ENCODE measurements at places on chromosomes 13 and 19.

- DNase-seq, result no peak
Observed at GRCh38 chr19:31152906-31153305, 196.3 kb downstream of the TSHZ3 start.

GRCh38 chr13:97018029-97018819 lies 23.9 kb upstream of the OXGR1 start:
- DNase-seq, result no peak

DNA sequence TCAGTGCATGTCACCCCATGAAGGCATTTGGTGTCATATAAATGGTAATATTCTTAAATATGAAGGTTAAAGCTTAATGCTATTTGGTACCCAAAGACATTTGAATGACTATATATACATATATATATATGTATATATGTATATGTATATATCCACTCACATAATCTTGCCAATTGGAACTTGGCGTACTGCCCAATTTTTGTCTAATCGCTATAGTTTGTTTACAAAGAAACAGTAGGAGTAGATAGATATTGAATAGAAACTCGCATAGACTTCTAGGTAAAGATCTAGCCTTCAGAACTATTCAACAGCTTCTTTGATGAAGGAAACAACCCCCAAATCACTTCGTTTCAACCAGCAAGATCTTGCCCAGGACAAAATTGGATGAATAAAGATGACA lies 24.1 kb downstream of the KLF5 start:
- no peak for DNase-seq

DNA sequence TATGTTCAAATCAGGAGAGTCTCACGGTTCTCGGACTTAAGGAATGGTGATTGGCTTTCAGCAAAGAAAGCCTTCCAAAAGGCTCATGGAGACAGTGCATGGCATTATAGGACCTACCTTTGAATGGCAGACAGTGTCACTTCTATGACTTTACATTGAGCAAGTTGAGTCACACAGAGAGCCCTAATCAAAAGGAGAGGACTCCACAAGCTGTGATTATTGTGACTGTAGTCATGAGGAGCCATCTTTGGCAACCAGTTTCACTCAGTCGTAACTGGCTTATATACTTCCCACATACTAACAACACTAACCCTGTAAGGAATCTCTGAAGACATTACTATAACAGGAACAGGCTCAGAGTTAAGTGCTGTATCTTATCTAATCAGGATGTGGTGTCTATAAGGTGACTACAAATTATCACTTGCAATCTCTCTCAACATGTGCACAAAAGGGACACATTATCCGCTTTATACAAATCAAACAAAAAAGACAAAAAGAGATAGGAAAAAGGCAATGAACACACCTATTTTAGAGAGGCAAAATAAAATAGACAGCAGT lies 6.1 kb downstream of the LGALS14 start:
- DNase-seq, result no peak

GRCh38 chr19:18119013-18119716 lies 21.6 kb downstream of the MAST3 start:
- no peak for DNase-seq

DNA sequence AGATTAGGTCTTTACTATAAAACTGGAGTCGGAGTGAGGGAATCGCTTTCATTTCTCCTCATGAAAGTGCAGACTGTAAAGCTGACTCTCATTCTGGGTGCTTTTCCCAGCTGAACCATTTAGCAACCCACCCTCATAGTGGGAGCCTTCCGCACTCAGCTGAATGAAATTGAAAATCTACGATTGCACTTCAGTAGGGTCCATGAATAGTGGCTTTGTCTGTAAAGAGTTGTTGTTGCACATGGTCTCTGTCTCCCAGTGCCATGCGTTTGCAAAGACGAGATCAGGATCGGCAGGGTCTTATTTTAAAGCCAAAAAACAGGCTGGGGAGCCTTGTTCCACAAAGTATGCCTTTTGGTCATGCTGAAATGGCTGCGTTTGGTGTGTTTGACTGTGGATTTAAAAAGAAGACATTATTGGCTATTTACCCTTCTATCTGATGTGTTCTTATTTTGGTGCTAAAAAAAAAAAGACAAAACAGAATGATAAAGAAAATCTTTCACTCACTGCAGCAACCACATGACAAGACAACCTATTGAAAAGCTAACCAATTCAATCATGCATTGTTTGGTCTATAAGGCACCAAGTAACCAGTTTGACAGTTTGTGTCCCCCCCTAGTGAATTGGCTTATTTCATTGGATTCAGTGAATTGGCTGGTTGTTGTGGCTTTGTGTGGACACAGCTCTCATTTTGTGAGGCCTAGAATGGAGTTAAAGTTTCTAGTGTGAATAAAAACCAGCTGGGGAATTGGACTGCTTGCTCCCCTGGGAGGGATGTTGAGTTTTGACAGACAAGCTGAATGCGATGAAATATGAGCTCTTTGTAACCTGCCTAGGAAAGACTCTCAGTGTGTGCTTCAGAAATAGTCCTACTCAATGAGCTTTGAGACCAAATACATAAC lies 65.6 kb downstream of the ARHGAP35 start:
- no peak for DNase-seq

GRCh38 chr19:7177926-7178325 lies 108.4 kb downstream of the ZNF557 start:
- no peak for DNase-seq

- DNase-seq, result peak; percentile 10
Observed at GRCh38 chr19:11137542-11138384, 17.8 kb downstream of the SPC24 start.

DNA sequence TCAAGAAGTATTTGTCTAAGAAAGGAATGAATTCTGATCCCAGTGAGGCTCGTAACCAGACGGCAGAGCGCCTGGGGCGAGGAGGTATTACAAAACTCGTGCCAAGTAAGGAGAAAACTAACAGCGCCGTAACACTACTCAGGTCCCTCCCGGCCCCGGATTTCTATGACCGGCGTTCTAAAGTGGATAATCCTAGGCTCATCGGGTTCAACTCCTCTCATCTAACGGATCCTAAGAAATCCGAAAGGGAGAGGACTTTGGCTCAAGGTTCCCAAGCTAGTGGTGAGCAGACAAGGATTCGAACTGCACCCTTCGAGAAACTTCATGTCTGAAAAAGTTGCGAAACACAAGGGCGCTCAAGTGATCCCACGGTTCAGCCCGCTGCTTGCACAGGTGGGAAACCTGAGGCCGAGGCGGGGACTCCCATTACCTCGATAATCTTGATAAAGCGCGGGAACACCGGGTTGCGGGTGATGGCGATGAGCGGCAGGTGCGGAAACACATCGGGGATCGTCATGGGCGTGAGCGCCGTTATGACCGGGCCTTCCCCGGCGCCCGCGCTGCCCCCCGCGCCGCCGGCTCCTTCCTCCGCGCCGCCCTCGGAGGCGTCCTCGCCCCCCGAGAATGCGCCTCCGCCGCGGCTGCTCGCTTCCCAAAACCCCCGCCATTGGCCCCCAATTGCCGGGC lies 529 bp downstream of the LONP1 start:
- no peak for DNase-seq

DNA sequence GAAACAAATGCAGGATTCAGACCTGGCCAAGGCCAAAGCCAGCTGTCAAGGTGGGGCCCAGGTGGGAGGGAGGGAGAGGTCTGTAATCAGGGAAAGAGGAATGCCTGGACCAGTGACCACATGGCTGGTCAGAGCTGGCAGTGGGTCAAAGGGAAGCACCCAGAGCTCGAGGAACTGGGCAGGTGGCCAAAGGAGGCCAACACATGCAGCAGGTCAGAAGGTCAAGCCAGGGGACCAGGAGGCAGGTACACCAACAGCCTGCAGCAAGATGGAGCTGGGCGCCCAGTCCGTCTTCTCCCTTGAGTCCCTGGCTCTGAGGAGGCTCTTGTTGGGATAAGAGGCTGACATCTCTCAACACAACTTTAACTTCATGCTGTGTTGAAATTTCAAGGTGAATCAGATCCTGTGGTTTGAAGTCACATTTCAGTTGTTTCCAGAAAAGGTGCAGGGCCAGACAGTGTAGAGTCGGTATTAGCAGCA lies 17.1 kb downstream of the GPATCH1 start:
- DNase-seq, result no peak
